ENCODE measurements at places on chromosomes 7 and 10.

- DNase-seq: no peak
These were observed 390.1 kb downstream of the GATA3 start for GRCh38 chr10:8444630-8445029.

DNA sequence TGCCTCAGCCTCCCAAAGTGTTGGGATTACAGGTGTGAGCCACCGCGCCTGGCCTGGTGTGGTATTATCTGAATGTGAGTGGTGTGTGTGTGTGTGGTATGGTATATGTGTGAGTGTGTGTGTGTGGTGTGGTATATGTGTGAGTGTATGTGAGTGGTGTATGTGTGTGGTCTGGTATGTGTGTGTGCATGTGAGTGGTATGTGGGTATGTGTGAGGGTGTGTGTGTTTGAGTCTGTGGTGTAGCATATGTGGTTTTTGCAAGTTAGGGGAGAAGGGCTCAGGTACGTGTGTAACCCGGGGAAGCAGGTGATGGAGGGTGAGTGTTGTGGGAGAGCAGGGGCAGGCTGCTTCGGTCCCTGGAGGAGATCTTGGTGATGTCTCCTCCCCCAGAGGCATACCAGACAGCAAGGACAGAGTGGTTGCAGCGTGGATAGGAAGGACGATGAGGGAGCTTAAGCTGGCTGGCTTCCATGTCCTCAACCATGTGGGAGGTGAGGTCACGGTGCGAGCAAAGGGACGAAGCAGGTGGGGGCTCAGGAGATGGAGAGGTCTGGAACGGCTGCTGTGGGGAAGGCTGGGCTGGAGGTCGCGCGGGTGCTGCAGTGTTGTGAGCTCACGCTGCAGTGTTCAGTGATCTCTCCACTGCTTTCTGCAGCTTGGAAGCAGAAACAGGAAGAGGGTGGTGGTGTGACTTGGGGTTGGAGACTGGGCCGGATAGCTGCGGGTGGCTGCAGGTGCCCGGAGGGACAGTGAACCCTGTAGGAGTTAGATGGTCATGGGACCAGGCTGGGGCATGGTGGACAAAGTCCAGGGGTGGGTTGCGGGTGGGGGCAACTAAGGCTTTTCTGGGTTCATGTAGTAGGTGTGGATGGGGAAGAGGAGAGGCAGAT lies 5.0 kb downstream of the ZYX start:
- no peak for DNase-seq

- DNase-seq: no peak
These were observed 55.9 kb upstream of the PDZD8 start for GRCh38 chr10:117431160-117431559.

DNA sequence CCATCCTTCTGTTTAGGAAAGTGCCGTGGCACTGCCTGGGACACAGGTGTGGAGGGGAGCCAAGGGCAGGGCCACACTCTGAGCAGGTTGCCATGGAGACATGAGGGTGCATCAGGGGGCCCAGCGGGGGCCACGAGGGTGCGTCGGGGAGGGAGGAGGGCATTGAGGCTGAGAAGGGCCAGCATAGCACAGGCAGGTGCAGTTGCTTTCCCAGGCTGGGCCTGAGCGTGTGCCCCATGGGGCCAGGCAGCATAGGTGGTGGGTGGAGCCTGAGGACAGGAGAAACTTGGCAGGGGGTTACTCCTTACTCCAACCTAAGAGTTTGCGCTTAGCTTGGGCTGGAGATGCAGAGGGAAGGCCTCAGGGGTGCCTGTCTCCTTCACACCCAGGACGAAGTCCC lies 15.2 kb downstream of the YKT6 start:
- DNase-seq: no peak

DNA sequence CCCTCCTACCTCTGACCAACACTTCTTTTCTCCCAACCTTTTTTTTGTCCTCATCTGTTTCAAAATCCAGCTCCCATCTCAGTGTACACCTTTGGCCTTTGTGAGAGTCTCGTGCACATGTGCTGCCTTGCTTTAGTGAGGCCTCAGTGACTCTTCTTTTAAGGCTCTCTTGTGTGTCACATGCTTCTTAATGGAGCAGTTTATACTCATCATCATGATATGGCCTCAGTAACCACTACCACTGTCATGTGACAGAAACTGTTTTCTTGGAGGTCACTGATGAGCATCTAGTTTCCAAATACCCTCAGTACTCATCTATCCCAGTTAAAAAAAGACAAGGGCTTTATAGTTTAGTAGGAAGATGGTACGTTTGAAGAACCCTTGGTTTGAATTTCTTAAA lies 8.1 kb upstream of the ARHGAP22 start:
- DNase-seq: no peak

DNA sequence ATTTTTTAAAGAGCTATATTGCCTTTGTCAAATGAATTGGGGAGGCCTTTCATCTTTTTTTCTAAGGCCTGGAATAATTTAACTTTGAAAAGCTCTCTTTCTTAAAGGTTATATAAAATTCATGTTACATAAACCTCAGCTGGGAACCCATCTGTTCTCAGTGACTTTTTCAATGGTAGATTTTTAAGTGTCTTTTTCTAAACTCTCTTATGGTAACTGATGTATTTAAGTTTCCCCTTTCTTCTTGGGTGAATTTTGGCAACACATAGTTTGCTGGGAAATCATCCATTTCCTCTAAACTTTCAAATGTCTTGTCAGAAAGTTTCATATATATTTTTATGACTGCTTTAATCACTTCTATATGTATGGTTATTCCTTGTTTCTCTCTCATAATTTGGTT lies 362.2 kb upstream of the KLF6 start:
- DNase-seq: no peak

GRCh38 chr10:62699148-62699547 lies 105.4 kb upstream of the ADO start:
- DNase-seq: no peak

GRCh38 chr10:109633846-109634245 lies 289.5 kb downstream of the XPNPEP1 start:
- no peak for DNase-seq

- no peak for DNase-seq
These were observed 163.0 kb downstream of the CALN1 start for GRCh38 chr7:72249106-72249505.

- DNase-seq: no peak
These were observed 72.5 kb downstream of the CXCL12 start for GRCh38 chr10:44312401-44312800.

DNA sequence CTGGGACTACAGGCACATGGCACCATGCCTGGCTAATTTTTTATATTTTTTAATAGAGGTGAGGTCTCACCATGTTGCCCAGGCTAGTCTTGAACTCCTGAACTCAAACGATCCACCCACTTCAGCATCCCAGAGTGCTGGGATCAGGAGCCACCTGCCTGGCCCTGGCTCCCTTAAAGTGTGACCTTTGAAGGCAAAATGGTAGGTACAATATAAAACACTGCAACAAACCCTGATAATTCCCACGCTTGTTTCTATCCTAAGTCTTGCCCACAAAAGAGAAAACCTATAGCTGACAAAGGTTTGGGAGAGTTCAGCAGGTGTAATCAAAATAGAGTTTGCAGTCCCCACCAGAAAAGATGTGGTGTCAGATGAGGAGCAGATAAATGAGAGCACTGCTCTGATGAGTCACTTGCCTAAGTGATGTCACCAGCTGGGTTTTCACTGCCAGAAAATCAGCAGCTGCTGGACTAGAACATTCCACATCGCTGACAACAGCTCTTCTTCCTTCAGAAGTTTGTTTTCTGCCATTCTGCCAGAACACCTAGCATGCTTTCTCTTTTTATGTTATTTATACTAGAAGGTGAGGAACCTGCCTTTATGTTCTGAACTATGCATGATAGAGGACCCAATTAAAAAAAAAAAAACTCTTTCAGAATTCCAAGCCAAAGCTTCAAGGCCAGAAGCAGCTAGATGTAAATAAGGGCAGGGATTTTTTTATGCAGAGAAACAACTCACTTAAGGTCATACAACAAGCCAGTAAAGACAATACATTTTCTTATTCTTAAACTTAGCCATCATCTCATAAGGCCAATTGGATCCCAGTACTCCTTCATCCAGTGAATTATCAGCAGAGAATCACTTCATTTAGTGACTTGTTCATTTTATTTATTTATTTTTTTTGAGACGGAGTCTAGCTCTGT lies 18.0 kb downstream of the PURB start:
- no peak for DNase-seq

GRCh38 chr7:33742999-33743587 lies 162.2 kb upstream of the BMPER start:
- no peak for DNase-seq

- DNase-seq: no peak
These were observed 74.3 kb downstream of the COL26A1 start for GRCh38 chr7:101436857-101437576.

DNA sequence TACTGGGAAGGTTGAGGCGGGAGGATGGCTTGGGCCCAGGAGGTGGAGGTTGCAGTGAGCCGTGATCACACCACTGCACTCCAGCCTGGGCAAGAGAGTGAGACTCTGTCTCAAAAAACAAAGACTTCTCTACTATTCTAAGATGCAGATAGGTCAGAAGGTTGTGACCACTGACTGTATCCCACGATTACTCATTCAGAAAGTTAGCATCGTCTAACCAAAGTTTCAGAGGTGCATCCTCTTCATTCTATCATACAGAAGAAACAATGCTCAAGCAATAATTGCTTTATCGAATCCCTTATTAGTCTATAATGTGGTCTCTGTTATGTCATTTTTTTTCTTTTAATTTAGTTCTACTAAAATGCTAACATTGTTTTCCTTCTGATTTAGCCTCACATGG lies 348.7 kb upstream of the LRGUK start:
- no peak for DNase-seq

DNA sequence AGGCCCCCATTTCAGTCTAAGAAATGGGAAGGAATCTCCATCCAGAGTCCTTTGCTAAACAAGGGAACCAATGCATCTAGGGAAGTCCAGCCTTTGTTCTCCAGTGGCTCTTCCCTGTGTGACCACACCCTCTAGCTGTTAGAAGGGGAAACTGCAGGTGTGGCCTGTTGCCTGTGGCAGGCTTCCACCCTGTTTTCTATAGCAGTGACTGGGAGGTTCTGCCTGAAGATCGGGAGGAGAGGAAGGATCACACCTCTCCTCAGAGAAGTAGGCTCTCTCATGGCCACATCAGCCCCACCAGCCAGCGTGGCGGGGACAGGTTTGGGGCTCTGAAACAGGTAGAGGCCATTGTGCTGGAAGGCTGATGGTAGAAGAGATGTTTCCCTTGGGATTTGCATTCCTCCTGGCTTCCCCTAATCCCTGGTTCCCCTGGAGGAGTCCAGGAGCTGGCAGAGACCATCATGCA lies 47.7 kb upstream of the TRIM8 start:
- DNase-seq: no peak

DNA sequence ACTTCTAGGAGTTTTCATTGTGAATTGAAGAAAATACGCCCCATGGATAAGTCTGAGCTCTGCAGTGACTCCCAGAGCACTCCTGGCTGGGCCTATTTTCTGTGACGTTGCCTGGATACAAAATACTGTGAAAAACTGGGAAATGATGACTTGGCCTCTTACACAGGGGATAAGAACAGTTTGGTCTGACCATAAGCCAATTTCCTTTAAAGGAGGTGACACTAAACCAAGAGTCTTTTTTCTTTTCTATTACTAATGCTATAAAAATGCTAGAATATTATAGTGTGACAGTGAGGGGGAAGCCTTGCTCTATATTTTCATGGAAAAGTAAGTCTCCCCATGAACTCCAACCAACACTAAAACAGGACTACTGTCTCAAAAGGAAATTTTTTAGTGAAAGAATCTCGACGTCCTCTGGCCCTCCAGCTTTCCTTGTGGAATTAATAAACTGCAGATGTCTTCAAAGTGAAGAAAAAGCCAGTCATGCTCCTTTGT lies 45.5 kb downstream of the MYOF start:
- DNase-seq: no peak

- DNase-seq: no peak
These were observed 140.4 kb downstream of the PIP4K2A start for GRCh38 chr10:22573820-22574569.

DNA sequence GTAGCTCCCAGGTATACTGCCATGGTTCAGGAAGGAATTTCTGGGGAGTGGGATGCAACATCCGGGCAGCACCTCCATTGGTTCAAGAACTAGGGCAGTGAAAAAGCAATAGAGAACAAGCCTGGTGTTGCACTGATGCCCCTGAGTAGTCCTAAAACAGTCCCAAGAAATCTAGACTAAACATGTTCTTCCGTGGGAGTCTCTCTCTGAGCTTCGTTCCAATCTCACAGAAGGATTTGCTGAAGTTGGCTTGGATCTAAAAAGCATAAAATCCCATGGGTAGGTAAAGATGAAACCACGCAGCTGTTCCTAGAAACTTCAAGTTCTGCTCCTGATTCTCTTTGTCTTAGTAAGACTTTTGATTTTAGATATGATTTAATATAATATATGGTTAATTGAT lies 154.5 kb downstream of the PLXDC2 start:
- no peak for DNase-seq

- DNase-seq: no peak
These were observed 20.8 kb downstream of the SCRN1 start for GRCh38 chr7:29968683-29969395.

DNA sequence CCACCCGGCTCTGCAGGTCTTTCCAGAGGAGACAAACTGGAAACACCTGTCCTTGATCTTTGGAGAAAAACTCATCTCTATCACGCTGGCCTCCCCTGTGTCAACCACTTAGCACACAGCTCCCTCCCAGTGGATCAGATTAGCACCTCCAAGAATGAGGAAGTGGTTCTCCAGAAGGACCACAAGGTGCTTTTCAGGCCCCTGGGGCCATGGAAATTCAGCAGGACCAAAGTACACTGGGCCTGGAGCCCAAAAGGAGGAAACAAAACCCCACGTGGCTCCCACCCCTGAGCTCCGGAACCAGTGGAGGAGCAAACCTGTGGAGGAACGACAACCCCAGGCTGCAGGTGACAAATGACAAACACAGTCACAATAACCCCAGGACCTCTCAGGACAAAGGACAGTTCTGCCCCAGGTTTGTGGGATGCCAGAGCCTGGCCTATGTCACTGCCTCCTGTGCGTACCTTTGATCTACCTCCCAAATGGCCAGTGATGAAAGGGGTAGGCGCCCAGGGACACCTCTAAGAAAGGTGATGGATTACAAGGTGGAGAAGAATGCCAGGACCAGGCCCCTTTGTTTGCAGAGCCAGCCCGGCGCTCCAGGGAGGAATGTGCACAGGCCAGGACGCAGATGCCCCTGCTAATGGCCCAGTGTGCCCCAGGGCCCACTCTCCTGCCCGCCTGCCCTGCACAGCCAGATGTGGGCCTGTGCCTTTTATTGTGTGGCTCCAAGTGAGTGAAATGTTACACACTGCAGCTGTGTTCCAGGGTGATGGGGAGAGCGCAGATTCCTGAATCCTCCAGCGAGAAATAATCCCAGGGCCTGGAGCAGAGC lies 5.7 kb downstream of the TNS3 start:
- no peak for DNase-seq

GRCh38 chr10:29608476-29609301 lies 26.1 kb downstream of the SVIL start:
- no peak for DNase-seq

GRCh38 chr10:47301833-47302232 lies 1.8 kb downstream of the GDF10 start:
- DNase-seq: no peak

DNA sequence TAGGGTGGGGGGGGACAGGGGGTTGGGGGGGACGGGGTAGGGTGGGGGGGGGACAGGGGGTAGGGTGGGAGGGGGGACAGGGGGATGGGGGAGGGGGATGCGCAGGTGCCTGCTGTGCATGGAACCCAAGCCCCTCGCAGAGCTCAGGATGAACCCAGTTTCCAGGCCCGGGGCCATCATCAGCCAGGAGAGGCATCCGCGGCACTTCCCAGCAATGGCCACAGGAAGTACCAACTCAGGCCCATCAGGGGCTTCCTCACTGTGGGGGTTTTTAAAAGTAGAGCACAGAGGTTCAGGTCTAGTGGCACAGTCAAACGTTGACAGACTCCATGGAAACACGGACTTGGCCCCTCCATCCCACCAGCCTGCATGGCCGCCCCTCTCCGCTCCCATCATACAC lies 172.7 kb downstream of the DIP2C start:
- no peak for DNase-seq
